GM06990 (cell line): ENCODE measurements at places on chromosomes 12 and 14.

- no peak for DNase-seq
Measured at GRCh38 chr14:79544698-79545070, 666.6 kb downstream of the DIO2 start.

DNA sequence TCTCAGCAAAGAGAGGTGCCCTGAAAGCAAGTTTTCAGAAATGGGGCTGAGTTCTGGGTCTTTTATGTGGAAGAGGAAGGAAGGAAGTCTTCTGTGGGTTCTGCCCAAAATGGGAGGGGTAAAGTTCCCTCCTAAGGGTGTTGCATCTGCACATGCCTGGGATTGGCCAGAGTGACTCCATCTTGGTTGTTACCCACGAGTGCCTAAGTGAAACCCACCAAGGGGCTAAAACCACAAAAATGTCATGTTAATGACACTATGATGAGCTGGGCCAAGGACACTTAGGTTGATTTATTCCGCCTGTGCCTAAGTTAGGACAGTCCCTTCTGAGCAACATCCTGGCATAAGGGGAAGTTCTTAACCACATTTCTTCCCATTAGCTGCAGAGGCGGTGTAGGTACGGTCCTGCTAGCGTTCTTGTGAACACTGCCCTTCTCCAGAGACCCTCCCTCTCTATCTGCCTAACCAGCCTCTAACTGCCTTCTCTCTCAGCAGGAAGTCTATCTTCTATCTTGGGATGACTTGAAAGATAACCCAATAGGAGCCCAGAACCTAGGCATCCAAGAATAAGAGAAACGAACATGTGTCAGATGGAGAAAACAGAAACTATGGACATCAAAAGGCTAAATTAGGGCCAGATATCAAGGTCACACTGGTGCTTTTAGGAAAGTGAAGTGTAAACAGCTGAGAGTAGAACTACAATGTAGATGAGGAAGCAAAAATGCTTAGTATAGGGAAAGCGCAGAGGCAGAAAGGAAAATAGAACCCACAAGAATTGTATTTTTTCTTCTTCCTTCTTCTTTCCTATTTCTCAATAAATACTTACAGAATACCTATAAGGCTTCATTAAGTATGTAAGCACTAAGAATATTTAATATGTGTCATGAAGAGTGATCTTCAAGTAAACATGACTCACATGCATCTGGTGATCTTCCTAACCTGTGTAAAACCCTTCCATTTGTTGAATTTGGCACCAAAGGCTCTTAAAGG, 104.2 kb upstream of the AMN1 start:
- peak; percentile 44 for DNase-seq

DNA sequence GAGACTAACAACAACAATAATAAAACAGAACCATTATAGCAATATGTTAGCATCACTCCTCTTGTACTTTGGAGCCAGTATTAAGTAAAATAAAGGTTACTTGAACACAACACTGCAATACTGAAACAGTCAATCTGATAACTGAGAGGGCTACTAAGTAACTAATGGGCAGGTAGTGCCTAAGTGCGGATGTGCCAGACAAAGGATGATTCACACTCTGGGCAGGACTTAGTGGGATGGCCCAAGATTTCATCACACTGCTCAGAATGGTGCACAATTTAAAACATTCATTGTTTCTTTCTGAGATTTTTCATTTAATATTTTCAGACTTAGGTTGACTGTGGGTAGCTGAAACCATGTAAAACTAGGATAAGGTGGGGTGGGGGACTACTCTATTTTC, 131.9 kb upstream of the CAND1 start:
- DNase-seq = no peak

DNA sequence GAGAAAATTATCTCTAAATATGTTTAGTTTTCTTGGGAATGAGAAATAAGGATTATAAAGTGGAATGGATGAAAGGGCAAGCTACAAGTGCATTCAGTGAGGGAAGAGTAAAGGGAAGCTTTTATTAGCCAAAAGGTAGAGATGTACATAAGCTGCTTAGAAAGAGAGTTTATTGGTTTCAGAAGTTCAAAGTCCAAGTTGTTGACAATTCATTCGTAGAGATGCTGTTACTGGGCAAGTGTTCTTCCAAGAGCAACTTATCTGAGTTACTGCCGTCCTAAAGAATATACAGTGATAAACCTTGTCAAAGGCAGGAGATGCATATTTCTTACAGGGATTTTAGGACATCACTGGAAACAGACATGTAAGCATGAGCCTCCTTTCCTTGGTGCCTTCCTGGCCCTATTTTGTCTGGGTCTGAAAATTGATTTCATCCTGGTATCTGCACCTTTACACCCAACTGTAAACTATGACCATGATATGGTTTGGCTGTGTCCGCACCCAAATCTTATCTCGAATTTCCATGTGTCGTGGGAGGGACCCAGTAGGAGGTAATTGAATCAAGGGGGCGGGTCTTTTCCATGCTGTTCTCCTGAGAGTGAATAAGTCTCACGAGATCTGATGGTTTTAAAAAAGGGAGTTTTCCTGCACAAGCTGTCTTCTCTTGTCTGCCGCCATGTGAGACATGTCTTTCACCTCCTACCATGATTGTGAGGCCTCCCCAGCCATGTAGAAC, 46.8 kb downstream of the TRMT5 start:
- no peak for DNase-seq

DNA sequence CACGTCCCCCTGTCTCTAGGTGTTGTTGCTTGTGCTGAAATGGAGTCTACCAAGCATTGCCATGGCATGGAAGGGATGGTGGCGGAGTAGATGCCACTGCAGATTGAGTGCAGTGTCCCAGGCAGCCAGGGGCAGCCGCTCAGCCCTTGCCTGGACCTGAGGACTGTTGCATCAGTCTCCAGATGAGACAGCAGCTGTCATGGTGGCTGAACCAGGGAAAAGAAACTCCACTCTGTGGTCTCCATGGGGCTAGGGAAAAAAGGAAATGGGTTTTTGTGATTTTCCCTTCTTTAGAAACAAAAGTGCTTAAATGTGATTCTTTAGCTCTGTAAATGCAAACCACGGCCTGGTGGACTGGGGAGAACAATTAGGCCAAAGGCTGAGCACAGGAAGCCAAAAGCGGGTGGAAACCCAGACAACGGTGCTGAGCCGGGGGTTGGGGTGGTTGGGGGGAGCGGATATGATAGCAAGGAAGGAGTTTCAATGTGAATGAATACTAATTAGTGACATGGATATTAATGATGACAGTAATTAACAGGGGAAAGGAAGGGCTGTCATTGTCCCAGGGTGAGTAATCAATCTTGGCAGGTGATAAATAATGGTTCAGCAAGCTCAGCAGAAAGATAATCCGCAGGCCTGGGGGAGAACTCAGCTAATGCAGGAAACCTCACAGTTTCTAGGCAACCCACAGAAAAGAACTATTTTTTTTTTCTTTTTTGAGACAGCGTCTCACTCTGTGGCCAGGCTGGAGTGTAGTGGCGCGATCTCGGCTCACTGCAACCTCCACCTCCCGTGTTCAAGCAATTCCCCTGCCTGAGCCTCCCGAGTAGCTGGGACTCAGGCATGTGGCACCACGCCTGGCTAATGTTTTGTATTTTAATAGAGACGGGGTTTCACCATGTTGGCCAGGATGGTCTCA, 442.6 kb downstream of the DPF3 start:
- DNase-seq = peak; percentile 75

GRCh38 chr14:96638041-96638855, 136.1 kb downstream of the PAPOLA start:
- DNase-seq = no peak

GRCh38 chr12:13154027-13154538, 42.4 kb upstream of the EMP1 start:
- no peak for DNase-seq

- DNase-seq = no peak
Measured at GRCh38 chr12:59615392-59616165, 19.8 kb downstream of the SLC16A7 start.

GRCh38 chr12:2401040-2401439, 348.3 kb downstream of the CACNA1C start:
- no peak for DNase-seq

DNA sequence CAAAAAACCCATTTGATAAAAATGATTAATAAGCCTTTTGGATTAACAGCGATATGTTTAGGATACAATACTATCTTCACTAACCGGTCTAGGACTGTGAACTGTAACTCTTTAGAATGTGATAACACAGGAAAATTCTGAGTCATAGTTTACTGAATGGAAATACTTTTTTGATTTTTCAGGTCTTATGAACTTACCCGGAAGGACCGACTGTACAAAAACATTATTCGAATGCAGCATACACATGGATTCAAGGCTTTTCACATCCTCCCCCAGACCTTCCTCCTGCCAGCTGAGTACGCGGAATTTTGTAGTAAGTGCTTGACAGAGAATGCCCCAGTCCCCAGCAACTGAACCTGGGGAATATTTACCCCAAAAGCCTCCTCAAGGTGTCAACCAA, 29.0 kb downstream of the TTLL5 start:
- DNase-seq = no peak

DNA sequence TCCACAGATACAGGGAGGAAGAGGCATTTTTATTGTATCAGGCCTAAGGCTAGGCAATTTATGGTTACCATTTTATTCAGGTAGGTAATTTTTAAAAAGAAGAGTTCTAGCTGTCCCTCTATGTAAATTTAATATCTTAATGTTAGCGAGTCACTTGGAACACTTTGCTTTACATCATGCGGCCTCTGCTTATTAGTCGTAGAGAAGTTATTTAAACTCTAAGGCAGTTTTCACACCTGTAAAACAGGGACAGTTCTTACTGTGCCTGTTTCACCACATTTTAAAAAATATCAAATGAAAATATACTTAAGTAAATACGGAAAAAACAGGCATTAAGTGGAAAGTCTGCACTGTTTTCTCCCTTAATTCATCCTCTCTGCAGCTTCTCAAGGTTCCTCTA, 71.4 kb upstream of the POC1B start:
- DNase-seq = no peak

DNA sequence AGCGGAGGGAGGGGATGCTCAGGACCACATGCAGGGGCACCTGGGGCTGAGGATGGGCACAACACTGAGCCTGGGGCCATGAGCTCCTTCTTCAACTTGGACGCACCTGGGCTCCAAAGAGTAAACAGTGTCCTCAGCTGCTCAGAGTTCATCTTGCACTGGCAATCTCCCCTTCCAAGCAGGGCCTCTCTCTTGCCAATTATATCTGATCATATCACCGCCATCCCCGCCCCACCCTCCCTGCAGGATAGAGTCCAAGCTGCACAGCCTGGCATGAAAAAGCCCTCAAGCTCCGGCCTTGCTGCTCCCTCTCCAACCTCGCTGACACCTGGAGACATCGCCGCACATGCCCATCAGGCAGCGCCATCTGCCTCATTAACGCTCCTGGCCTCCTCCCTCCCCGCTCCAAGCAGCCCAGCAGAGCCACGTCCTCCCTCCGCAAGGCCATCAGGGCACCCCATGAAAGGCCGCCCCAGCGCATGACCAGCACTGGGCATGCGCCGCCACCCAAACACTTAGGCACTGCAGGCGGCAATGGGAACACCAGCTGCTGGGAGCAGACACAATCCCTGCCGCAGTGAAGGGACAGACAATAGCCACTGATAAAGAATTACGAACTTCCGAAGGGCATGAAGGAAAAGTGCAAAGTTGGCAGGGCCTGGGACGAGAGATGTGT, 88.8 kb downstream of the CHGA start:
- no peak for DNase-seq

DNA sequence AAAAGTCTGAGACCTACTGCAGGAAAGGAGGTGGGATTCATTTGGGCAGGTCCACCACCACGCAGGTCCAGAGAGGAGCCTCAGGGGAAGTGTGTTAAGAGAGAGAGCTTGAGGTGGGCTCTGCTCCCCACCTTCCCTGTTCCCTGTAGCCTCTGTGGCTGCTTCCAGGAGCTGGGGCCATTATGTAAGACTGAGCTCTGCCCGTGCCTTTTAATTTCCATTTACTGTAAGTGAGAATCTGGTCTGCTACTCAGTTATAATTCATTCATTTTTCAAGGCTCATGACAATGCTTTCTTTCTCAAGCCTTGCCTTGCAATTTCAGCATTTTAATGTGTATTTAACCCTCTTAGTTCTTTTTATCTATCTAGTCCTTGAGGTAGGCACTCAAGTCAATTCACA, 8.3 kb downstream of the SLC4A8 start:
- DNase-seq = no peak

DNA sequence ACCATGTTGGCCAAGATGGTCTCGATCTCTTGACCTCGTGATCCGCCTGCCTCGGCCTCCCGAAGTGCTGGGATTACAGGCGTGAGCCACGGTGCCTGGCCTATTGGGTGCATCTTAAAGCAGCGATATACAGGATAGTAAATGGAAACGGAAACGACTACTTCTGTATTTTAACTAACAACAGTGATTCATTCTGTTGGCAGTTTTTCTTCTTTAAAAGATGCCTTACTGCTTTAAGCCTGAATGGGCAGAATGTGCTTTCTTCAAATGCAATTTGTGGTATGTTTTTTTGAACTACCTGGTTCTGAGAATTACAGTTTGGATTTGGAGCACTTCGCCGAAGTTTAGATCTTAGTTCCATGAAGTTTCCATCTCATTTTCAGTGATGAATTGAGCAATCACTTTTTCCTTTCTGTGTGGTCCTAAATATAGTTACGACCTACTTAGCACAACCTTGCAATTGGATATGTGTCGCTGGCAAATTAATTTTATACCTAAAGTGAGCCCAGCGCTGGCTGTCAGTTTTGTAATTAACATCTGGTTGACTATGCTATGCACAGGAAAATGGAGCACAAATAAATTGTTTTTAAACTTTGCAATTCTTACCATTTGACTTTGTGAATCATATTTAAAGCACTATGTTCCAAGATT, 53.6 kb upstream of the EIF5 start:
- DNase-seq = no peak

GRCh38 chr14:96080571-96080970, 41.4 kb downstream of the C14orf132 start:
- no peak for DNase-seq

DNA sequence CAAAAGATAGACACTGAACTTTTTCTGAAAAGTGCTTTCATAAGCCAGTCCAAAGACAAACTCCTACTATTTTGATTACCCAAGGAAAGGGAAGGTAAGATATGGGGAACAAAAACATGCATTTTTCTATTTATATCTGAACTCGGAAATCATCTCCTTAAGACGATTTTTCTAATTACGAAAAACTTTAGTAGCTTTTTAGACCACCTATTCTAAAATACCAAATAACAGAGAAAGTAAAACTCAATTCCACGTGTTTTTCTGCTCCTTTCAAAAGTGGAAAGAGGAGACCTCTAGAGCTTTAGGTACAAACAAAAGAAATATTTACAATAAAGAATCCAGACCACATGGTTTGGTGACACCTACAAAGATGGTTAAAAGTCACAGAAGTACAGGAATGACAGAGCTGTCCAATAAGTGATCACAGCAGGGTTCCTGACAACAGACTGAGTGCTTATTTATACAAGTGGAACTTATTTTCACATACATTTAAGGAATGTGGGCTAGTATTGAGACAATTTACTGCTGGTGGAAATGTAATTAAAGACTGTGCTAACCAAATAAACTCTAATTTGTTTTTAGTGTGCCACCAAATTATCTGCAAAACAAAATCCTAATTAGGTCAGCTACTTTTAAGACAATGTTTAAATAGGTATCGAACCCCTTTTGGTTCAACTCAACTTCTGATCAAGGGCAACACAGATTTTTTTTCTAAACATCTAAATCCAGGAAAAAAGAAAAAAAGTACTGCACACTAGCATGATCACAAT, 2.4 kb downstream of the LRIG3 start:
- no peak for DNase-seq
